ENCODE measurements at places on chromosomes 7 and 10.

- DNase-seq = peak; percentile 75
Observed at GRCh38 chr7:85620936-85621685, 434.3 kb upstream of the SEMA3D start.

GRCh38 chr10:60989400-60989876, 45.5 kb upstream of the RHOBTB1 start:
- no peak for DNase-seq

GRCh38 chr7:46226860-46227259, 305.8 kb upstream of the IGFBP3 start:
- DNase-seq = no peak

- no peak for DNase-seq
Observed at GRCh38 chr7:123645516-123645915, 10.2 kb upstream of the LMOD2 start.

DNA sequence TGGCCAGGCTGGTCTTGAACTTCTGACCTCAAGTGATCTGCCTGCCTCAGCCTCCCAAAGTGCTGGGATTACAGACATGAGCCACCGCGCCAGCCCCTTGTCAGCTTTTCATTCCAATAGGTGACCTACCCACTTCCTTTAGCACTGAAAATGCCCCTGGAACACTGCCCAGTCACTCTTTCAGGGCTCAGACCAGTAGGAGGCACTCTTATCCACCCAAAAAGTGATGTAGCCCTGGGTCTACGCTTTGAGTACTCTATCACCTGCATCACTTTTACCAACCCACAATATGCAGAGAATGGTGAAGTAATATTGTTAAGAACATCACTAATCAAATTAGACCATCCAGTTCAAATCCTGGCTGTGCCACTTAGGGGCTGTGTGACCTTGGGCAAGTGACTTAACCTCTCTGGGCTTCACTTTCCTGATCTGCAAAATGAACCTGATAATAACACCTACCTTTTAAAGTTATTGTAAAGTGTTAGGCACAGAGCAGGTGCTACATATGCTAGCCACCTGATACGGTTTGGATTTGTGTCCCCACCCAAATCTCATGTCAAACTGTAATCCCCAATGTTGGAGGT, 5.2 kb downstream of the CALN1 start:
- DNase-seq = no peak

GRCh38 chr10:9012312-9012711, 957.8 kb downstream of the GATA3 start:
- peak; percentile 78 for DNase-seq

GRCh38 chr7:78953726-78954363, 499.6 kb downstream of the MAGI2 start:
- DNase-seq = peak; percentile 48

DNA sequence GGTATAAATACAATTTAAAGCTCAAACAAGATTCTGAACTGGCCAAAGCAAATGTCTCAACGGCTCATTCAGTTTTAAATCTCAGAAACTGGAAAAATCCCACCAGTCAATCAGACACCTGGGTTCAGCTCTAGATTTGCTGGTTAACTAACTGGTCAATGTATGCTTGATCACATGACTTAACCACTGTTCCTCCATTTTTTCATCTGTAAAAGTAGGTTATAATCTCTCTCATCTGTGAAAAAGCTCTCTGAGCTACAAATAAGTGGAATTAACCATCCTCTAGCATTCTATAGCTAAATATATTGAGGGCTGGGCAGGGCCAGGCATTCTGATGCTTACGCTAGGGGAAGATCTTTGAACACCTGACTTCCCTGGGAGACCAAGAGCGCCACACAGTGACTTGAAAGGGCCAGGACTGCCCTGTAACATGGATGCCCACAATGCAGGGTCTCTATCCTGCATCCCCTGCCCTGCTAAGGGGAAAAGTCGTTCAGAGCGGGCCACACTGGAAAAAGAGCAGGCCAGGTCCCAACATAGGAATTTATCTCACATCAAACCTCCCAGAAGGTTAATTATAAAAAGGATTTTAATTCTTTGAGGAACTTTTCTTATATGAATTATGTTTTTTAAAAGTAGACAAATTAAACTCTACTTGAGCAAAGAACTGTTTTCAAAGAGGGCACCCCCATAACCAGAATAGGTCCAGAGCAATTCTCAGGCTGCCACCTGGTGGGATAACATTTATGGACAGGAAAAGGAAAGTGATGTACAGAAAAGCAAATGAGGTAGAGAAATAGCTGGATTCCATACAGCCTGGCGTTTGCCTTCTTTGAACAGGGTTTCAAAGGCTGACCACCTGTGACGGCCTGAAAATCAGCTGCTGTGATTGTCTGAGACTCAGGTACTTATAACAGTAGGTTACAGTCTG, 1.8 kb downstream of the RP9 start:
- DNase-seq = peak; percentile 62

DNA sequence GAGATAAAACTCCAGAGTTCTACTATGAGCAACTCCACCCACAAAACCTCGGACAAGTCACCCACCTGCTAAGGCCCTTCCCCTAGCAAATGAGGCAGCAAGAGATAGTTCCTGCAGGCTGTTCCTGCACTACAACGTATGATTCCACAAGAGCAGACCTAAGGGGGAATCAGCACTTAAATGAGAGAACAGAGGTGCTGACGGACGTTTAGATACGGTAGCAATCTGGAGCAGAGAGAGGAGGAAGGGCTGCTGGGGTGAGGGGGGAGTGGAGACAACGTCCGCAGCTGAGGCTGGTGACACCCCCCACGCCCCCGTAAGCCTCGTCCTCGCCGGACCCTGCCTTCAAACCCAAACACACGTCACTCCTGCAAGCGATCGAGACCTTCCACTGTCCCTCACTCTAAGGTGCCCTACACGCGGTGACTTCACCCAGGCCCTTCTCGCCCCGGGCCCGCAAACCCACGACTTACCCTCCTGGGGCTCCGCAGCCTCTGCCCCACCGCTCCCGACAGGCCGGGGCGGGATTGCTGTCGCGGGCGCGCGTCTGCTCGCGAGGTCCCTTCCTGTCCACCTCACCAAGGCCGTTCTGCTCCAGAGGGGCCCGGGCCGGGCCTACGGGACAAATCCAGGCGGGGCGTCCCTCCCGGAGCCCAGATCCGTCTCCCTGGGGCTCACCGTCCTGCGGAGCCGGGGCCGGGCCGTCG, 635 bp downstream of the ZNF12 start:
- DNase-seq = peak; percentile 26

DNA sequence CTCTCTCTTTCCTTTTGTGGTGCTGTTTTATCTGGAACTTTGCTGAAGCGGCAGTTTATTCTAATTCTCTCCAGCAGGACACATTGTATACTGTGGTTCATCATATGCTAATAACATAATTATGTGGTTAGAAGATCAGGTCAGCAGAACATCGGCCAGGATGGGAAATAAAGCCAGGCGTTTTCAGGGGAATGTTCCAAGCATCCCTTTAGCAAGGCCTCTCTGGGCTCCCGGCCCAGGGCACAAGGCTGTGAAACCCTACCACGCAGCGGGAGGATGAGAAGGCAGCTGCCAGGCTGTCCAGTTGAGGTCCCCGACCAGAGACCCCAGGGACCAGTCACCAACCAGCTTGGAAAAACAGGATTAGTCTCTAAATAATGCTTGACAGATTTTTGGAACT, 112.2 kb upstream of the GALNT17 start:
- DNase-seq = no peak

GRCh38 chr10:60206735-60207134, 182.9 kb downstream of the ANK3 start:
- no peak for DNase-seq

DNA sequence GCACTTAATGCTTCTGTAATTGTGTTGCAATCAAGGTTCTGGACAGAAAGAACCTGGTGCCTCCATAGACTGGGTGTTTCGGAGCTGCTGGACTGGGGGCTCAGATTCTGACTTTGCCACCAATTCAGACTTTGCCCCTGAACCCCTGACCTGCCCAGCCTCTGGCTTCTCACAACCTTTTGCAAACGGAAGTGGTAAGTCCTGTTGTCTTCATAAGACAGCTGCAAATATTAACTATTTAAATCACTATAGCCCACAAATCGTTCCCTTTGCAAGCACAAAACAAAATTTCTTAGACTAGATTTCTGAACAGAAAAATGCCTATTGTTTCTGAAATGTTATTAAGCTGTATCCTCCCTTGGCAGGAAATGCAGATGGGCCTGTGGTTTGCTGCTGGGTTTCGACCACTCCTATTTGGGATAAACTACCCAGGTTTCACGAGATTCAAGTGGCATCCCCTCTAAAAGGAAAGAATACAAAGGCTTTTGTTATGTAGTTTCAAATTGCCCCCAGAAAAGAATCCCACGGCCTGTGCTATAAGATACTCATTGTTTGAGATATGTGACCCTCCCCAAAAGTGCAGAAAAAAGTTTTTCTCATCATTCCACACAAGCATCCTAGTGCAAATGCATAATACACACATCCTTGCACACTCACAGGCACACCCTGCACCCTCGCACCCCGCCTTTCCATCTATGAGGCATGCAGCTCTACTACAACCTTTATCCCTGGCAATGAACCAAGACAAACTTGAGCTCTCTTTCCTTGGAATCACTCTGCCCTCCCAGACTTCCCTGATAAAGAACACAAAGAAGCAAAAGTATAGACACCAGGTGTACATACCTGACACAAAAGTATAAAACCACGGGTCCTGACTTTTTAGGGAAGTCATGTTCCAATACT, 209.1 kb downstream of the PRPF18 start:
- DNase-seq = no peak

DNA sequence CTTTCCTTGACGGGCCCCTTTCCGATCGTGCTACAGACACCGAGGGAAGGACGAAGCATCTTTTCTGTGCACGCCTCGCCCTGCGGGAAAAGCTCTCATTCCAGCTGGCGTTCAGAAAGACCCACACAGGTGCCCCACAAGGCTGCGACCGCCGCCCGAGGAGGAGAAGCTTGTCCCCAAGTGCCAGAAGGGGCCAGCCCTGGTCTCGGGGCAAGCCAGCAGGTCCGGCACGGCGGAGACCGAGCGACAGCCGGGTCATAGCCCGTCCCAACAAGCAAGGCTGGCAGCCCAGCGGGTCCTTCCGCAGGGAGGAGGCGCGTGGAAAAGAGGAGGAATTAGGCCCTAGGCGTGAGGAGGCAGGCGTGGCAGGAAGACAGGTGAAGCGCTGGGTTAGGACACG, 62.7 kb downstream of the TNRC18 start:
- no peak for DNase-seq

GRCh38 chr7:70846208-70846607, 285.7 kb upstream of the GALNT17 start:
- no peak for DNase-seq

- DNase-seq = peak; percentile 97
Observed at GRCh38 chr10:89516149-89516832, 19.1 kb downstream of the SLC16A12 start.

- peak; percentile 20 for DNase-seq
Observed at GRCh38 chr10:34281661-34282582, 533.2 kb downstream of the PARD3 start.

- DNase-seq = no peak
Observed at GRCh38 chr10:94571081-94571480, 25.5 kb downstream of the HELLS start.

DNA sequence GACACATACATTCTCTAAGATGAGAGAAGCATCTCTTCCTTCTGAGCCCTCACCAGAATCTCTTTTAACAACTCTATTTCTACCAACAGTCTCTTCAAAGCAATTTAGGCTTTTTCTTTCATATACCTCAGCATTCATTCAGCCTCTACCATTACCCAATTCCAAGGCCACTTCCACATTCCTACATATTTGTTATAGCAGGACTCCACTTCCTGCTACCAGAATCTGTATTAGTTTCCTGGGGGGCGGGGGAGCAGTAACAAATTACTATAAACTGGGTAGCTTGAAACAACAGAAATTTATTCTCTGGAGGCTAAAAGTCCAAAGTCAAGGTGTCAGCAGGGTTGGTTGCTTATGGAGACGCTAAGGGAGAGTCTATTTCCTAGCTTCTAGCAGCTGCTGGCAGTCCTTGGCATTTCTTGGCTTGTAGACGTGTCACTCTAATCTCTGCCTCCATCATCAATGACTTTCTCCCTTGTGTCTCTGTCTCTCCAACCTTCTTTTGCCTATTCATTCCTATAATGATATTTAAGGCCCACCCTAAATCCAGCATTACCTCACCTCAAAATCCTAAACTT, 7.4 kb downstream of the PRPS1L1 start:
- DNase-seq = peak; percentile 55

DNA sequence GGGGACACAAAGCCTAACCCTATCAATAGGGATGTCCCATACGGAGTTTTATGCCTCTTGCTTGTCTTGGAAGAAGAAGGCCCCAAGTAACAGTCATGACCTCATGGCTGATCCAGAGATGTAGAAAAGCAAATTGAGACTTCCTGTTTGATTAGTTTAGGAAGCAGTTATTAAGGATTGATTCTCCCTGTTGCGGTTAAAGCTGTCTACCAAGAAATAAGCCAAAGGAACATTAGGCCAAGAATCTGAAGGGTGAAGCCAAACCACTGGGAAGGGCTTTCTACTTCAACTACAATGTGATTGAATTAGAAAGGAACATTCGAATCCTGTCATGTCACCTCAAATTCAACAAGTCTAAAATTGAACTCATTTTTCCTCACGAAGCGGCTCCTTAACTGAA, 60.5 kb upstream of the AGBL3 start:
- DNase-seq = no peak

DNA sequence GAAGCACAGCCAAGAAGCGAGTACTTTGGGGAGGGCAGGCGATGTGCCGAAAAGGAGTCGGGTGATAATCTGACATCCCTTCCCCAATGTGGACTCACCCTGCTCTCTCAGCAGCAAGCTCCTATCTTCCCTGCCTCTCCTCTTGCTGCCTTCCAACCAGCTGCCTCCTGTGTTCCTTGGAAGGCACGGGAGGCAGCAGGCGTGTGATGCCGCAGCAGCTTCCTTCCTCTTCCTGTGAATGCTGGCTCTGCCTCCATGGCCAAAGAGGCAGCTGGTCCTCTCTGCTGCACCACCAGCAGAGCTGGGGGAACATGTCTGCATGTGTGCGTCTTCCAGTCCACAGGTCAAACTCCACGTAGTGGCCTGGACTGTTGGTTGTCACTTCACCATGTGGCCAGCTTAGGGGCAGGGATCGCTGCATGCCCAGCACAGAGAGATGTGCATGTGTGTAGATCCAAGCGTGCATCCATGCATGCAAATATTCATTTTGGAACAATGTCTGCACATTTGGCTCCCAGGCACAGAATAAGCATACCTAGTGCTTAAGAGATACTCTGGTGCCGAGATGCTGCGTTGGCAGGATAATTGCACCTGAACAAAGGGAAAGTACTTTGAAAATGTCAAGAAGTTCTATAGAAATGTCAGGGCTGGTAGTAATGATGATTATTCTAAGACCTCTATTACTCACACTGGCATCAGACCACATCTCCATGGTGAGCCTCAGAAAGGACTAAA, 499.8 kb downstream of the PLXNA4 start:
- no peak for DNase-seq

GRCh38 chr10:113569576-113569975, 16.7 kb downstream of the HABP2 start:
- no peak for DNase-seq

DNA sequence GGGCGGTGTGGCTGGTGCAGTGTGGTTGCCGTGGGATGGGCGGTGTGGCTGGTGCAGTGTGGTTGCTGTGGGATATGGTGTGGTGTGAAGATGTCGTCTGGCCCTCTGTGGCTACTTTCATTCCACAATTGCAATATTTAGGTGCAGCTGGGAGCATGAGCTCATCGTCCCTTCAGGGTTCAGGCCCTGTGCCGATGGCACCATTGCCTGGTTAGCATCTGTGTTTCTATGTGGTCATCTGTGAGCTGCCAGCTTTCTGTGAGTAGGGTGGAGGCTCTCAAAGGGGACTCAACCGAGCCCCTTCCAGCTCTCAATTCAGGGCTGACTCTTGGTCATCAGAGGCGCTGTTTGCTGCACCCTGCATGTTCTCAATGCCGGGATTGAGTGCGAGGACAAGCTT, 3.6 kb downstream of the ADGRA1 start:
- no peak for DNase-seq
